ENCODE measurements at places on chromosomes 5 and 9.

- DNase-seq = no peak
Observed at GRCh38 chr5:132310141-132310834, 16.1 kb downstream of the SLC22A4 start.

GRCh38 chr9:130042406-130042884, 544 bp downstream of the FNBP1 start:
- DNase-seq = peak; percentile 63

- peak; percentile 26 for DNase-seq
Observed at GRCh38 chr9:2116073-2116472, 100.9 kb downstream of the SMARCA2 start.

- no peak for DNase-seq
Observed at GRCh38 chr9:34719021-34719768, 9.3 kb upstream of the CCL21 start.

DNA sequence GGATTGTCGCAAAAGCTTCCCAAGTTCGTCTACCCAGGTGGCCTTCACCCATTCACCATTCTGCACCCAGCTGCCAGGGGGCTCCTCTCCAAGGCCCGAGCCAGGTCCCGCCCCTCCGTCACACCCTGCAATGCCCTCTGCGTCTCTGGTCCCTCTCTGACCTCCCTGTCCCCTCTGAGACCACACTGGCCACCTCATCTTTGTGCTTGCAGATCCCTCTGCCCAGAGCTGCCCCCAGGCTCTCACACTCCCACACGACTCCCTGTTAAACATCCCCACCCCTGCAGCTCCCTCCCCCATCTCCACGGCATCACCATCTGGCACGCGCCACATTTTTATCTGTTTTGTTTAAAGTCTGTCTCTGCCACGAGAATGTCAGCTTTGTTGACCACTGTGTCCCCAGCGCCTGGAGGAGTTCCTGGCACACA, 243.6 kb downstream of the PBX3 start:
- DNase-seq = no peak

DNA sequence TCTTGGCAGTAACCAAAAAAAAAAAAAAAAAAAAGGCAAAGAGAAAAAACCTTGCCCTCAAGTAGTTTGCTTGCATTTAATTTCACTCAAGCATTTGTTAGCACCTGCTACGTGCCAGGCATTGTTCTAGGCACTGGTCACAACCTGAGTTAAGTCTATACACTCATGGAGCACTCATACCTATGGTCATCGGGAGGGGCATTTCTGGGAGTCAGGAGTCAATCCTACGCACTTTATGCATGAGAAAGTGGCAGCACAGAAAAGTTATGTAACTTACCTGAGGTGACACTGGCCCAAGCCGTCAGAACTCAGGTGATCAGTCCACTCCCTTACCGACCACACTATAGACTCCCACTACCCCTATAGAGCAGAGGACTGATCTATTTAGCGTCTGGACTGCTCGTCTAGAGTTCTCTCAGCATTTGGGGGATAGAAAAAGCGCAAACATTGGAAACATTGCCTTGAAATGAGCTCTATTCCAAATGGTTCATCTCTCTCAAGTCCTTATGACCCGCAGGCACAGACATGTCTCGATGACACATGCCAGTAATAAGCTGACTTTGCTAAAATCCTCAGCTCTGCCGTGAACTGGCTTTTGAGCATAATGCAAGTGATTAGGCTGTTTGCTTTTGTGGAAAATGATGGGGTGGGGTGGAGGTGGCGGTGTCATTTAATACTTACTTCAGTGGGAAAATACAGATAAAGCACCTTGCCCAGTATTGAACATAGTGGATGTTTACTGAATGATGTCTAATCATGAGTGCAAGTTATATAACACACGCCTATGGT, 160.2 kb downstream of the ARHGEF28 start:
- DNase-seq = no peak

Measured in glutamatergic neuron (in vitro differentiated cells).